ENCODE measurements at places on chromosomes 6 and 20. TPM values are rescaled to one million over a fixed set of nuclear protein-coding genes. Genes with fewer than 3 reads are reported as not detected.

Gene FRS3
- total RNA-seq: 14.6 TPM

Gene SLA2
- total RNA-seq: 0.68 TPM

Gene ADTRP
- 0.20 TPM for total RNA-seq

Gene RAB22A
- total RNA-seq: 10.8 TPM
